ENCODE measurements at places on chromosomes 3 and 15.

DNA sequence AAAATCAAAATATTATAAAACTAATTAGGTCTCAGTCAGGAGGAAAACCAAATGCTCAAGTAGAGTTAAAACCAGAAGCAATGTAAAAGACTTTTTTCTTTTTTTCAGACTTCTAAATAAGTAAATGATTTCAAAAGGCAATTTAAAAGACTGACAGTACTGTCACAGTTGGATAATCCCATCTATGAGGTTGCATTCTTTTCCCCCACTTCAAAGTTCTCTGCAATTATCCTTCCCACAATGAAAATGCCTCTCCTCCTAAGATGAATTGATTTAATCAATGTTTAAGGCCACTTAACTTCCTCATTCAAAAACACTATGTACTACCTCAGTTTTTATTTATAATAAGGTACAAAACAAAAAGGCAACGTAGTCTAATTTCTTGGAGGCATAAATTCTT, 8.1 kb downstream of the MRPL3 start:
- no peak for DNase-seq

DNA sequence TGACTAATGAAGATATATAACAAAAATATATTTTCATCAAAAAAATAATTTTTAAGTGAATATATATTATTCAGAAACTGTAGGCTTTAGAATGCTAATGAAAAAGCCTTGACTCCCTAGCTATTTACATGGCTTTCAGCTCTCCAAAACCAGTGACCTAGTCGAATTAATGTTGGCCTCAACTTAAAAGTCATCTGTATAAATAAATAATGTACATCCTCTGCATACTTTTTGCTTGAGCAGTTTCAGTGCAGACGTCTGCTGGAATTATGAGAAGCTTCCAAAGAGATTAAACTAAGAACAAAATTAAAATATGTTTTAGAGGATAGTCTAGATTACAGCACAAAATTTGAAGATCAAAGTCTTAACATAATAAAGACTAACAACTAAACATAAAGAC, 520.4 kb upstream of the ALCAM start:
- DNase-seq = no peak

DNA sequence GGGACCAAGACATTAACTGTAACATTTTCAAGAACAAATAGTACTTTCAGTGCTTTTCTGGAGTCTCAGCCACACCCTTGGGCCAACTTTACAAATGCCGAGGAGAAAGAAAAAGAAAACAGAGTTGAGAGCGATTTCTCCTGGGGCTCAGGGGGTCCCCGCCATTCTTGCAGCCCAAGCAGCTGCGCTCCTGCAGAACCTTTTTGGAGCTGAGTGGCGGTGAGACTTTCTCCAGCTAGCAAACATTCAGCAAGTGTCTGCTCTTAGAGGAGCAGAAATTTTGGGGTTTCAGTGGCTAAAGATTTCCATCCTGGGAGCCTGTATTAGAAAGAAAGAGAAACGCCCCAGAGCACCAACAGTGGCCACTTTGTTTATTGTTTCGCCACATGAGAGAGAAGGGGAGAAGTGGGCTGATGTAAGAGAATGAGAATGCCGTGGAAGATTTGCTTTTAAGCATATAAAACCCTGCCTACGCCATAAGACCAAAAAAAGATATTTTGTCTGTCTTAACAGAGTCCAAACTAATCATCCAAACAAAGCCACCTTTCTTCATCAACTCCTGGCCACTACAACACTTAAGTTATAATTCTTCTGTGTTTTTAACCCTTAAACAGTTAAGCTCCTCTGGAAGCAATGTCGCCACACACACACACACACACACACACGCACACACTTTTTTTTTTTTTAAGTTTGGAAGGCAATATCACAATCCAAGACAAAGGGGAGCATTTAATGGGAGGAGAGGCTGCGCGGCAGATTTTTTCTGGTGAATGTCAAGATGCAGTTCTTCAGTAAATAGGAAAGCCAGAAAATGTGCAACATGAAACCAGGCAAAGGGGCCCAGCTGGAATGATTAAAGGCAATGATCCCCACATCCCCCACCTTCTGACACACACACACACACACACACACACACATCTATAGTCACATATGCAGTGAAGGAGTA, 19.2 kb downstream of the EID1 start:
- DNase-seq = no peak

GRCh38 chr3:62923066-62923465, 47.9 kb upstream of the CADPS start:
- DNase-seq = no peak

DNA sequence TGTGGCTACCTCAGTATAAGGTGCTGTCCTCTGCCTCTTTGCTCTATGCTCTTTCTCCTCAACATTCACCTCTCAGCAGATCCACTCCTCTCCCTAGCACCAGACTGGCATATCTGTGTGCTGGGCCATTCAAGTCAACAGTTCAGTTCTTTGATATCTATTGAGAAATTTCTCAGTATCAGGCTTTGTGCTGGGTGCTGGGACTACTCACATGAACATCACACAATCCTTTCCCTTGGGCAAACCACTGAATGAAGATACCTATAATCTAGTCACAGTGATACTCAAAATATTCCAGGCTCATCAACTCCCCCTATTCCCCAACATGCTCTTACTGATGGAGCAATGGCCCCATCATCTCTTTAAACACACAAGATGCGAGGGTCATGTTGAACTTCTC, 120.8 kb downstream of the RPL22L1 start:
- no peak for DNase-seq

GRCh38 chr3:118811236-118811732, 223.4 kb downstream of the IGSF11 start:
- no peak for DNase-seq

DNA sequence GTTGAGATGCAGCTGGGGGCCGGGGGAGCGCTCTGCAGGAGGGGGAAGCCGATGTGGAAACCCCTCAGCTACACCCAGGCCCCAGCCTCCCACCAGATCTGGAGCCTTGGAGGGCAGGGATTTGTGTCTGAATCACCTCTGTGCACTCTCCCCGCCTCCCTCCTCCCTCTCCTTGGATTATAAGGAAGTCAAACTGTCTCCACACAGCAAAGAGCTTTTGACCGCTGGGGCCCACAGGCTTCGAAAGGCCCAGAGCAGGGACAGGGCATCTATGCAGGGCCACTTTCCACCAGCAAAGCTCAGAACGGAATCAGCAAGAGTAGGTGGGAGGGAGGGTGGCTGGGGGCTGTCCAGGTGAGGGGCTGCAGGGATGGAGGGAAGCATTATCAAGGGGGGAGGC, 68.9 kb downstream of the IQSEC1 start:
- no peak for DNase-seq

DNA sequence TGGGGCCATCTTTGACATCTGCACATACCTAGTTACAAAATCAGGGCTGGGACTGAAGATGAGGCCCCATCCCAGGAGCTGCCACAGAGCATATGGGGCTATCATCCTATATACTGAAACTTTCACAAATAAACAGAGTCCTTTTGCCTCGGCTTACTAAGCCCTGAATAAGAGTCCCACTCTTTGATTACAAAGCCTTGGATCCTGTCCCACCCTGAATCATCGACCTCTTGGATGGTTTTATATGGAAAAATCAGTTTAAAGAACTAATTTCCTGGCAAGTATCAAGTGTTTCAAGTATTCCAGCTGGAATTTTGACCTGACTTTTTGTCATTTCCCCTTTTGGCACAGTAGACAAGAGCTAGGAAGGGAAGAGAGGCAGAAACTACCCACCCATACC, 331.3 kb upstream of the FRG2C start:
- DNase-seq = no peak

DNA sequence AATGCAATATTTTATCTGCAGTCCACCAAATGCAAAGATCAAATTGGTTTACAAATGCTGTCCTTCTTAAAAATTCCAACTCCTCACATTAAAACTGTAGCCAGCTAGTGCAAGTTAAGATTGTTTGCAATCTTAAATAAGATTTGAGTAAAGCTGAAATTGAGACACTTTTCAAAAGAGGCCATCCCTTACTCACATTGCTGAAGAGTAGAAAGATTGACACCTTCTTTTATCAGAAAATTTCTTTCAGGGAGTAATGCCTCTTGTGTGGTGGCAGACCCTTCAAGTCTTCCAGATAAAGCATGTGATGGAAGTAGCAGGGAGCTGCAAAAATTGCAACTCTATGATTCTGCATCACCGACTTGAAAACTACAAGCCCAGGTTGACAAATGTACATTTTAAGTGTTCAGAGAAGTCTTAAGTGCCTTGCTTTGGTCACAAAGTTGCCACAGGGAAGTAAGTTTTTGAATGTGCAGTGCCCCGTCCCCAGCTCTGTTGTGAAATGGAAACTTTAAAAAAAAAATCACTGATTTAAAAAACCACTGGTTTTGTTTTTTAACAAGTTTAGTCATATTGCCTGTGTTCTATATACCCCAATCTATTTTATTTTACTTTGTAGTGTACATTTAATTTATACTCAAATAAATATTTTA, 12.6 kb downstream of the CD86 start:
- DNase-seq = no peak

DNA sequence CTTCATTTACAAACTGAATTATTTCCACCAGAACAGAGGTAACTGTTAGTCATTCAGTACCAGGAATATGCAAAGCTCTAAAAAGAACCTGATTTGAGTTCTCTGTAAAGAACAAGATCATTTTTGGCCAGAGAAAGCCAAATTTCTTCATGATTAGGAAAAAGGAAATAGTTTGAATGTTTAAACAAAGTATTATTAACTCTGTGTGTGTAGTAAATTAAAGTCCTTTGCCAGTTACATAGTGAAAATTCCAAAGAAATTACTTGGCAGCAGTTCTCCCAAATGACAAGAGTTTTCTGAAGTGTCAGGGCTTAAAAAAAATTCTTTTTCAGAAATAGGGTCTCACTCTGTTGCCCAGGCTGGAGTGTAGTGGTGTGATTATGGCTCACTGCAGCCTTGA, 24.5 kb downstream of the QTRT2 start:
- no peak for DNase-seq

DNA sequence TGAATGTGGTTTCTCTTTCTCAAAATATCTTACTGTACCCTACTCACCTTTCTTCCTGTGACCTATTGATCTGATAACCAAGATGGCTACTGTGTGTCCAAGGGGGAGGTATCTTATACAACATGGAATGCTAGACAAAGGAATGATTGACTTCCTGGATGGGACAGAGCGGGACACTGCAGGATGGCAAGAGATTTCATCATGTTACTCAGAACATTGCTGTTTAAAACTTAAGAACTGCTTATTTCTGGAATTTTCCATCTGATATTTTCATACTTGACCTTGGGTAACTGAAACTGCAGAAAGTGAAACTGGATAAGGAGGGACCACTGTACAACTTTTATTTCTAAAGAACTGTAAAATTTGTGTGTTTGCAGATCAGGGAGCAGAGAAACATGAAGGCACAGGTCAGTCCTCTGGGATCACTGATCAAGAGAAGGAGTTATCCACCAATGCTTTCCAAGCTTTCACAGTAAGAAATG, 18.5 kb downstream of the CNOT10 start:
- no peak for DNase-seq

DNA sequence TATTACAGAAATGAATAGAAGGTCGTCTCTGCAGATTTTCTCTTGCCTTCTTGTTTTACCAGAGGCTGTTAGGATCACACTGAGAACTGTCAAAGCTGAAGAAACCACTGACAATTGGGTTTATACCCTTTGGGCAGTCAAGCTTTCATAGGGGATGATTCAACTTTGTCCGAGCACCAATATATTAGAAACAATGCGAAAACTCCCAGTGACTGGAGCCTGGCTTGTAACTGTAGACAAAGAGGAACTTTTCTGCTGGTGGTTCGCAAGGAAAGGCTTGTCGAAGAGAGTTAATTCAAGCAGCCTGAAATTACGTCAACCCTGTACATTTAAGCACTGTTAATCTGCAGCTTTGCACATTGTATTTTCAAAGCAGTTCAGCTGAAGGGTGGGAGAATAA, 193.2 kb upstream of the ZNF385D start:
- DNase-seq = no peak

All from germinal center (tissue), 1 donor.